Activated CD8-positive, alpha-beta memory T cell treated with anti-CD3 and anti-CD28 coated beads for 24 hours (primary cell): ENCODE measurements at places on chromosomes 2 and 18.
A peak's percentile ranks its signal among the peaks of the same experiment; 100 is the strongest.

GRCh38 chr18:9719421-9719981 is 11.4 kb downstream of the RAB31 start:
- no peak for DNase-seq

DNA sequence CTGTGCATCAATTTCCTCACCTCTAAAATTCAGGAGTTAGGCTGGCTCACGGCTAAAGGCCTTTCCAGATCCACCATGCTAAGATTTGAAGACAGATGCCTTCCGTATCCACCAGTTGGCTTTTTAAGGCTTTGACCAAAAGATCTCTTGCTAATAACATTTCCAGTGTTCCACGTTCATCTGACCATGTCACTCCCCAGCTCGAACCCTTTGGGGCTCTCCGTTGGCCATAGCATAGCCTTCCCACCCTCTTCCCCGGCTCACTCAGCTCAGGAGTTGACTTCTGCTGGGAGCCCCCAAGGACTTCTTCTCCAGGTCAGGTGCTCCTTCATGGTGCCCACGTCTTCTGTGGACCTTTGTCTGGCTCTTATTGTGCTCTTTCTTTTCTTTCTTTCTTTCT is 53.3 kb downstream of the MYCN start:
- no peak for DNase-seq

- no peak for DNase-seq
These were observed 75.8 kb downstream of the CALCRL start for GRCh38 chr2:187372213-187372612.

GRCh38 chr2:101710471-101711318 is 13.2 kb downstream of the MAP4K4 start:
- DNase-seq, result no peak

- peak; percentile 70 for DNase-seq
These were observed 959 bp upstream of the TUBA4B start for GRCh38 chr2:219252084-219252483.
